ENCODE measurements at places on chromosomes 6 and 20.

- DNase-seq, result no peak
Measured at GRCh38 chr6:9409126-9409525, 973.8 kb upstream of the SLC35B3 start.

- DNase-seq, result no peak
Measured at GRCh38 chr6:154165478-154165877, 126.4 kb downstream of the OPRM1 start.

GRCh38 chr6:134245041-134245440 lies 72.9 kb downstream of the SGK1 start:
- DNase-seq, result no peak

DNA sequence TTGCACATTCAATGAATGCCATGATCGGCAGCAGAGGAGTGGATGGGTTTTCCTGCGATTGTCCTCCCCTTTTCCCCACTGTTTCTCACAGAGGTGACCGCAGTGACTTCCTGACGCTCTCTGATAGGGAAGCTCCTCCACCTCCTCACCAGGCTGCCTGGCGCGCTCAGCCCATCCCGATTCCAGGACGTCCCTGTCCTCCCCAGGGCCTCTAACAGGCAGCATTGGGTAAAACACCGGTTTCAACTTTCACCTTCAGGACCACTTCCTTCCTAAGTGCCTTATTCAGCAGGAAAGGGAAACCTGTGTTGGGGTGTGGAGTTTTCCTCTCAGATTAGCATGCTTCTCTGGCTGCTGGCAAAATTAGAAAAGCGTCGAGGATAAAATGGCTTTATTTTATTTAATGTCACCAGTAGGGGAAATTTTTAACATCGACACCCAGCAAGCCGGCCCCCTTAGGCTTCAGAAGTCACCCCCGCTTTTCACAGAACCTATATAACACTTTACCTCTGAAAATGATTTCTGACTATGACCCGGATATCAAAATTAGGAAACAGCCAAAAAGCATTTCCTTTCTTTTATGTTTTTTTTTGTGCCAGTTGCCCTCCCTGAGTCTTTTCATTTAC lies 570.4 kb upstream of the GJE1 start:
- peak; percentile 0 for DNase-seq

DNA sequence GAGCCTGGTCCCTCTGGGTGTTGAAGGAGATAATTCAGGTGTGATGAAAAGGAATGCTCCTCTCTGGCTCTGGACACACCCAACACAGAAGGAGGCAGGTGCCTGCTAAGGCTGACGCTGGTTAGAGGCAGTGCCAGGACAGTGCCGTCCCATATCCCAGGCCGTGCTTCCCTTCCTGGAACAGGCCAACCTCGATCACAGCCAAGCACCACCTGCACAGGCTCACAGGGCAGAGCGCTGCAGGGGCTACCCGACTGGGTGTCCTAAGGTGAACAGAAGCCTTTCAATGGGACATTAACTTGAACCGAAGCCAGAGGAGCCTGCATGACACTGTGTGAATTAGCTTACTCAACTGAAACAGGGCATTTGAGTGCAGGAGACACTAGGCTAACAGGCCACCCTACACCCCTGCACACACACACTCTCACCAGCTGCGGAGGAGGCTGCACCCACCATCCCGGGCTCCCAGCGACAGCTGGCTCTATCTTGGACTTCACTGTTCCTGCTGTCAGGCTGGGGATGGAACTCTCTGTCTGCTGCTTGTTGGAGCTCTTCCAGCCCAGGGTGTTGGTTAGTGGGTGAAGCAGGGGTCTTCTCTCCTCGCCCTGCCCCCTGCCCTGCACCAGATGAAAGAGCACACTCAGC lies 347.2 kb downstream of the TAF4 start:
- no peak for DNase-seq

DNA sequence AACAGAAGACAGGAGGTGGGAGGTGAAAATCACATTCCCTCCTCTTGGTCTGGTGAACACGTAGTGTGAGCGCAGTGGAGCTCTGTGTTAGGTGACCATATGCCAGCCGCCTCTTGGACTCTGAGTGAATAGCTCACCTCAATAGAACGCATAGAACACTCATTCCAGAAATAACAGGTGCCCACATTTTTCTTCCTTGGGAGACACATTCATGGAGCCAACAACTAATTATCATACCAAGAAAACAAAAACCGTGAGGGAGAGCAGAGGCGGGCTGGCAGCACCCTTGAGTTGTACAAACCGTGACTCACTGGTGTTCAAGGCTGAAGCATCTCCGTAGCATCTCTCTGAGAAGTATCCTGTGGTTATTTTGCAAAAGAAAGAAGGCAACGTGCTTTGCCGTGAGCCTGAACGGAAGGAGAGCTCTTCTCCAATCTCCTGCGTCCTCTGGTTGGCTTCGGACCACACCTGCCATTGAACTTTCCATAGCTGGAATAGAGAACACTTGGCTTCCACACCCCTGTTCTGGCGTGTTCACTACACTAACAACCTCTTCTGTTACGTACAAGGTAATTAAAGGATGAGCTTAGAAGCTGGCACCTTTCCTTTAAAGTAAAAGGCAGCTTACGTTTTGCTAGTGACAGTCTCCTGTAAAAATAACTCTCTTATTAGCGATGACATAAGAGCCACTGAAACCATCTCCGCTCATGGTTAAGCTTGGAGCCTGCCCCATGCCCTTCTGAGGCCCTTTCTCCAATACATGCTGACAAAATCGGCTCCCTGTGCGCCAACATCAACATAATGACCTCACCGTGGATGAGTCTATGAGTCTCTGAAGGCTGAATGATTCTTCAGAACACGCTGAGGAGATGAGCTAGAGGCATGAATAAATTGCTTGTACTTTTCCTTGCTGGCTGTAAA lies 30.2 kb upstream of the SGK1 start:
- DNase-seq, result no peak

DNA sequence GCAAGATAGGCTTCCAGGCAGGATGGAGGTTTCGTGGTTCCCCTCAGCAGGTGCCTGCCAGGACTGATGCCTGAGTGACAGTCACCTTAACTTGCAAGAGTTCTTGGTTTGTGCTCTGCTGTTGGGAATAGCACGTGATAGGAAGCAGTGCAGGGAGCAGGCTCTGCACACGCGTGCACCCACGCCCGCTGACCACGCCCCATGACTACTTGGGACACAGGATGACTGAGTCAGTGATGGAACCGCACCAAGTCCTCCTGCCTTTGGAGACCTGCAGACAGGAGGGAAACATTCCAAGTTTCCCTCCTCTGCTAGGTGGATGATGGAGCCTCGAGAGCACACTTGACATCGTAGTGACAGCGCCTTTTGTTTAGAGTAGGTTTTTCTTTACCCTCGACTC lies 164.2 kb downstream of the DTNBP1 start:
- DNase-seq, result no peak

DNA sequence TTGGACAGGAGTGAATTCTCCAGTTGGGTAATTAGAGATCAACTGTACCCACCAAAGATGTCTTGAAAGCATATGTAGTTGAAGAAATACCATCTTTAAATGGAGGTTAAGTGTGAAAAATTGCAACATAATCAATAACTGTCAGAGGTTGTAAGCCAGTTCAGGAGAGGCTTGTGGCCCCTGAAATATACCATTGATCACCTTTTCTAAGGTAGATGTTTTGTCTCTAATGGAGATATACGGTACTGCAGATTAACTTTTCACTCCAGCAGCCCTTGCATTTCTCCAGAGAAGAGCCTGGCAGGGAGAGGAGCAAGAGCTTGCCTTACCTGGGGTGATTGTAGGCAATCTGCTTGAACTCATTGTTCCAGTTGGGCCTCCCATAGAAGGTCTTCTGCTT lies 48.8 kb downstream of the NOX3 start:
- DNase-seq, result no peak

GRCh38 chr6:72824833-72825232 lies 203.0 kb downstream of the KCNQ5 start:
- no peak for DNase-seq

Data from stimulated activated CD4-positive, alpha-beta T cell treated with anti-CD3 and anti-CD28 coated beads, Interleukin-12 subunit alpha, Interleukin-12 subunit beta, amount 100 ng/mL, for 24 hours (primary cell).